ENCODE measurements at places on chromosomes 5 and 9. TPM values are rescaled to one million over a fixed set of nuclear protein-coding genes. Genes with fewer than 3 reads are reported as not detected.

SLC34A3 gene
- not detected for total RNA-seq

ZNF658 gene
- total RNA-seq, result 8.1 TPM

SARDH gene
- 0.07 TPM for total RNA-seq

PDZD2 gene
- not detected for total RNA-seq

EPB41L4B gene
- 2.5 TPM for total RNA-seq

FBLL1 gene
- not detected for total RNA-seq

IL9 gene
- total RNA-seq, result not detected

ARL14EPL gene
- total RNA-seq, result not detected

PGM5 gene
- not detected for total RNA-seq

DNA sequence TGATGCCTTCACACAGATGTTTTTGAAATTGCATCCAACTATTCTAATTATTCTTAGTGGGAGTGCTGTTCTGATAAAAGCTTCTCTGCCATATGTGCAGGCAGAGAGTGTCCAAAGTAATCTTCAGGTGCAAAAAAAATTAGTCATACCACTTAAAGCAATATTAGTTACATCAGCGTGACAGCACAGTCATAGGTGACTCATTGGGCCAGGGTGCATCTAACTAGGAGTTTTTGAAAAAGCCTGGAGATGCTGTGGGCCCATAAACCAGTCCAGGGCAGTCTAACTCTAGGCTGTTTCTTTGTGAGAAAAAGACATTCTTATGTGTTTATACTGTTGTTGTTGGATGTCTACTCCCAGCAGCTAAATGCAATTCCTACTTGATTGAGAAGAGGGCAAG is 33.0 kb upstream of the C6 start:
- H3K4me1 ChIP-seq, result no peaks in the 10 kb centered on the region
- no peak overlapping the region for H3K27ac ChIP-seq
- no peak for DNase-seq
- no peak overlapping the region for H3K4me3 ChIP-seq
- H3K27me3 ChIP-seq, result no peaks in the 10 kb centered on the region
- H3K36me3 ChIP-seq, result no peaks in the 10 kb centered on the region

DNA sequence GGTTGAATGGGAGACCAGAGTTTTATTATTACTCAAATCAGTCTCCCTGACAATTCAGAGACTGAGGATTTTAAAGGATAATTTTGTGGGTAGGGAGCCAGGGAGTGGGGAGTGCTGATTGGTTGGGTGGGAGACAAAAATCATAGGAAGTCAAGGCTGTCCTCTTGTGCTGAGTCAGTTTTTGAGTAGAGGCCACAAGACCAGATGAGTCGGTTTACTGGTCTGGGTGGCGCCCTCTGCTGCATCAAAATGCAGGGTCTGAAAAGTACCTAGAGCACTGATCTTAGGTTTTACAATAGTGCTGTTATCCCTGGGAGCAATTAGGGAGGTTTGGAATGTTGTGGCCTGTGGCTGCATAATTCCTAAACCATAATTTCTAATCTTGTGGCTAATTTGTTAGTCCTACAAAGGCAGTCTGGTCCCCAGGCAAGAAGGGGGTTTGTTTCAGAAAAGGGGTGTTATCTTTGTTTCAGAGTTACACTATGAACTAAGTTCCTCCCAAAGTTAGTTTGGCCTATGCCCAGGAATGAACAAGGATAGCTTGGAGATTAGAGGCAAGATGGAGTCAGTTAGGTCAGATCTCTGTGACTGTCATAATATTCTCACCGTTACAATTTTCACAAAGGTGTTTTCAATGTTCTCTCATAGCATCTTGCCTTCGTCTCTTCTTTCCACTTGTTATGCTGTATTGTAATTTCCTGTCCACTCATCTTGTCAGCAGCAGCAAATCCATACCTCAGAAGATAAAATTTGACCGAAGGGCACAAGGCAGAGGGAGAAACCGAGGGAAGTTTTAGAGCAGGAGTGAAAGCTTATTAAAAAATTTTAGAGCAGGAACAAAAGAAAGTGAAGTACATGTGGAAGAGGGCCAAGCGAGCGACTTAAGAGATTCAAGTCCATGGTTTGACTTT is 59.2 kb upstream of the CLINT1 start:
- no peak overlapping the region for H3K27ac ChIP-seq
- no peak overlapping the region for H3K4me3 ChIP-seq
- peaks cover 28% of the 10 kb centered on the region for H3K4me1 ChIP-seq
- no peaks in the 10 kb centered on the region for H3K36me3 ChIP-seq
- H3K27me3 ChIP-seq, result no peaks in the 10 kb centered on the region

DNA sequence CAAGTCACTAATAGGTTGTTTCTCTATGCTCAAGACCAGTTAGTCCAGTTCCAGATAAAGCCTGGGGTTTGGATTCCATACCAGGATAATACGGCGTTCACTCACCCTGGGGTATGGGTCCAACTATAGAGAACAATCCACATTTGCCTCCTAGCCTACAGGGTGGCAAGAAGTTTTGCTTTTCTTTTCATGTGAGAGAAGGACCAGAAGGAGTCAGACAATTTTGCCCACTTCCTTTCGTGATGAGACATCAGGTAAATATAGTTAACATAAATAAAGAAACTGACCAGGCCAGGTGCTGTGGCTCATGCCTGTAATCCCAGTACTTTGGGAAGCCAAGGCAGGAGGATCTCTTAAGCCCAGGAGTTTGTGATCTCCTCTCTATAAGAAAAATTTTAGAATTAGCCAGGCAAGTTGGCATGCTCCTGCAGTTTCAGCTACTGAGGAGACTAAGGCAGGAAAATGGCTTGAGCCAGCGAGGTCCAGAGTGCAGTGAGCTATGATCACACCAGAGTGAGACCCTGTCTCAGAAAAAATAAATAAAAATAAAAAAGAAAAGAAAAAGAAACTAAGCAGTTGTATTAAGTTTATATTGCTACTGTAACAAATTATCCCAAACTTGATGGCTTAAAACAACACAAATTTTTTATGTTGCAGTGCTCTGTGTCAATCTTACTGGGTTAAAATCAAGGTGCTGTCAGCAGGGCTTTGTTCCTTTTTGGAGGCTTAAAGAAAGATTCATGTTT is 7.5 kb upstream of the REEP5 start:
- H3K27me3 ChIP-seq, result no peaks in the 10 kb centered on the region
- no peaks in the 10 kb centered on the region for H3K36me3 ChIP-seq
- peaks cover 75% of the 10 kb centered on the region for H3K4me1 ChIP-seq
- peak overlapping the region; percentile 32 for H3K4me3 ChIP-seq

DNA sequence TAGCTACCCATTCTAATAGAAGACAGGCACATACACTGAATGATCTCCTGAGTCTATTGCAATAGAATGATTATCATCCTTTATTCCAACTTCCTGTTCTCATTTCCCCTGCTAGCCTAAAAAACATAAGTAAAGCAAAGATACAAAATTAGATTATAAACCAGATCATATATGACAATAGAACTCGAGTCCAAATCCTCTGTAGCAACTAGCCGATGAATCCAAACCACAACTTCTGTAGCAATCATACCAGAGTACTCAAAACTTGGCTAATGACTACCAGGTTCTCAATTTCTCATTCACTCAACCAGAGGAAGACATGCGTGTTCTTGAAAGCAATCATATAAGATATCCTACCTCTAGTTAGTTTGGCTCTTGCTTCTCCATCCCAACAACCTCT is 622.1 kb downstream of the PSAT1 start:
- H3K27ac ChIP-seq, result no peak overlapping the region
- H3K4me3 ChIP-seq, result no peak overlapping the region
- DNase-seq, result no peak

- H3K4me3 ChIP-seq, result no peak overlapping the region
- H3K4me1 ChIP-seq, result no peaks in the 10 kb centered on the region
- peaks cover 12% of the 10 kb centered on the region for H3K36me3 ChIP-seq
Measured at GRCh38 chr9:136671646-136672430, 9.1 kb downstream of the EGFL7 start.

DNA sequence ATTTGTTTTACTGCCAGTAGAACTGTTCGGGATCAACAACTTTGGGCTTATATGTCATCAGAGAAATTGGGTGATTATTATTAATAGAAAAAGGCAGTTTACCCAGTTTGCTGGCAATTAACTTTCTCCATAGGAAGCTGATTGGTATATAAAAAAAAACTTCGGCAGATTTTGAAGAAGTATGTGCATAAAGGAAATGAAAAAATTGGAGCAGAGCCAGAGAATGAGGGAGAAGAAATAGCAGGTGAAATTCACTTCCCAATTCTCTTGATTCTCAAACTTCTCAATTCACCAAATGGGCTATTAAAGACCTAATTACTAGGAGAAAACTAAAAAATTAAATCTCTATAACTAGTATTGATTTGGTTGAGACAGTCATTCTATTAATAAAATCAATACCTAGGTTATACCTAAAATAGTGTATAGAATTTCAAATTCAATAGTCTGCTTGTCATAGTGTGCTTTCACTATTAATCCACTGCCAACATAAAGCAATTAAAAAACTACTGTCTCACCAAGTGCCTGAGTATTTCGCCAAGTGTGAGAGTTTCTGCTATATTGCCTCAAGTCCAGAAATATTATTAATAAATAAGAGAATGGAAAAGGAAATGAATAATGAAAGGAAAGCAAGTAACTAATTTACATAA is 47.5 kb downstream of the STX17 start:
- H3K27me3 ChIP-seq, result no peaks in the 10 kb centered on the region
- H3K36me3 ChIP-seq, result peaks cover 11% of the 10 kb centered on the region
- no peak overlapping the region for H3K4me3 ChIP-seq
- H3K4me1 ChIP-seq, result no peaks in the 10 kb centered on the region
- H3K27ac ChIP-seq, result no peak overlapping the region
- DNase-seq, result no peak

DNA sequence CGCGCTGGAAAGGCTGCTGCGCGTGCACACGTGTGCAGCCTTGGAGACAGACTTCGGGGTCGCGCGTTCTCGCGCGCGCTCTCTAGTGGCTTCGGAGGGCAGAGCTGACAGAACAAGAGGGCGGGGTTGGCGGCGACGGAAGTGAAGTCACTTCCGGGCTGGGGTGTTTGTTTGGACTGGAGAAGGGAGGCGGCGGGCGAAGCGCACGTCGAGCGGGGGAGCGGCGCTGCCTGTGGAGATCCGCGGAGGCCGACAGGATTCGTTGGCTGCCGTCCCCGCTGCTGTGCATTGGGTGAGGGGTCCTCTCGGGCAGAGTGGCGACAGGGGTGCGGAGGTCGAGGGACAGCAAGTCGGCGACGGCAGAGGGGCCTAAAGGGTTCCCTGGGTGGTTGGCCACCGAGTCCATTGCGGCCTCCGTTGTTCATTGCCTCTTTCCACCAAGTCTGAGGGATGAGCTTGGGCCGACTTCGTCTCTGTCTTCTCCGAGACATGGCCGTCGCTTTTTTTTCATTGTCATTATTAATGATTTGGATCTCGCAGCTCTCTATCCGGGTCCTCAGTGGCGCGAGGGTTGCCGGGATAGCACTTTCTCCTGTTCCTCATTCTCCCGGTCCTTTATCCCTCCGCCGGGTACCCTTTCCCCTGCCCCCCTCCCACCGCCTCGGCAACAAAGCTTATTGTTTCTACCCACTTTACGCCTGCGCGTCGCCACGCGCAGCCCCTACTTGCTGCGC is at the start of gene PAIP2:
TSS of gene PAIP2 (plus strand) at position 166 of the 734 bp plus-strand sequence. CDS start 21,931 bp downstream, outside the sequence.
- peak; percentile 98 for DNase-seq
- H3K27me3 ChIP-seq, result no peaks in the 10 kb centered on the region
- H3K4me1 ChIP-seq, result peaks cover 31% of the 10 kb centered on the region

- no peak overlapping the region for H3K4me3 ChIP-seq
- H3K27ac ChIP-seq, result no peak overlapping the region
- no peak for DNase-seq
Measured at GRCh38 chr5:38466424-38467189, 89.8 kb downstream of the LIFR start.

DNA sequence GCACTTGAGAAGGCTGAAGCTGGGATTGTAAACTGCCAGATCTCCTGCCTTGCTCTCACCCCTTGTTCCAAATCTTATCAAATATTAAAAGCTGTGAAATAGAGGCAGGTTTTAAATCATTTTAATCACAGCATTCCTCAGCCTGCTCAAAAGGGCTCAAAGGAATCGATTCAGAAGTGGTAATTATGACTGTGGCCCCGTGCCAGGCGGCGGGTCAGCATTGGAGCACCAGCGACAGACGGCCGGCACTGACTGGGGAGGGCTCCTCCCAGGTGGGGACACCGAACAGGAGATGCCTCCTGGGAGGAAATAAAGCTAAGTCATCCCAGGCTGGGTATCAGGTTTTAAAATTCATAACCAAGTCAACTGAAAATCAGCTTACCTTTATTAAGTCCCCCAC is 66.7 kb downstream of the KCNIP1 start:
- H3K36me3 ChIP-seq, result no peaks in the 10 kb centered on the region
- peaks cover 3% of the 10 kb centered on the region for H3K27me3 ChIP-seq
- DNase-seq, result no peak
- no peak overlapping the region for H3K27ac ChIP-seq

- no peak overlapping the region for H3K4me3 ChIP-seq
- no peaks in the 10 kb centered on the region for H3K27me3 ChIP-seq
- H3K36me3 ChIP-seq, result no peaks in the 10 kb centered on the region
- H3K4me1 ChIP-seq, result peaks cover 16% of the 10 kb centered on the region
Measured at GRCh38 chr5:65828022-65828896, 98.1 kb upstream of the ERBIN start.

GRCh38 chr9:112755675-112756074 is 5.1 kb downstream of the SNX30 start:
- no peak overlapping the region for H3K27ac ChIP-seq
- H3K36me3 ChIP-seq, result no peaks in the 10 kb centered on the region
- H3K27me3 ChIP-seq, result no peaks in the 10 kb centered on the region
- H3K4me1 ChIP-seq, result peaks cover 34% of the 10 kb centered on the region
- H3K4me3 ChIP-seq, result no peak overlapping the region
- DNase-seq, result no peak

DNA sequence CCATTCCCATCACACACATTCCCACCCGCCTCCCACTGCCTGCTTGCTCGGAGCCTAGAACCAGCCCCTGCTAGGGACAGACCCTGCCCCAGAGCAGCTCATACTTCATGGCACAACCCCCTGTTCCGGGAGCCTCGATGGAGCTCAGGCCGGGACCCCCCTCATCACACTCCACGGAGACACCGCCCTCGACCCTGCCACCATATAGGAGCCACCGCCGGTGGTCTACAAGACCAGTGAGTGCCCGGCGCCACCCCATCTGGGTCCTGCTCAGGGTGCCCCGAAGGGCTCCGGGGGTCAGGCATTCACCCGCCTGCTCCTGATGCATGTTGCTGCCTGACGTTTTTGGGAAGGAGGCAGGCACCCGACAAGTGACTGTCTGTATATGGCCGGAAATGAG is 65.5 kb upstream of the RXRA start:
- H3K27me3 ChIP-seq, result no peaks in the 10 kb centered on the region
- no peak overlapping the region for H3K4me3 ChIP-seq
- no peak for DNase-seq
- H3K4me1 ChIP-seq, result peaks cover 7% of the 10 kb centered on the region

GRCh38 chr9:70569791-70570190 is 155.3 kb upstream of the KLF9 start:
- H3K4me1 ChIP-seq, result peaks cover 2% of the 10 kb centered on the region
- H3K27me3 ChIP-seq, result no peaks in the 10 kb centered on the region
- H3K4me3 ChIP-seq, result no peak overlapping the region
- no peak for DNase-seq
- no peak overlapping the region for H3K27ac ChIP-seq
